AG09319 (cell line): ENCODE measurements at places on chromosomes 12 and 14.

GRCh38 chr14:95140060-95140858 lies 17.1 kb downstream of the DICER1 start:
- no peak for DNase-seq

DNA sequence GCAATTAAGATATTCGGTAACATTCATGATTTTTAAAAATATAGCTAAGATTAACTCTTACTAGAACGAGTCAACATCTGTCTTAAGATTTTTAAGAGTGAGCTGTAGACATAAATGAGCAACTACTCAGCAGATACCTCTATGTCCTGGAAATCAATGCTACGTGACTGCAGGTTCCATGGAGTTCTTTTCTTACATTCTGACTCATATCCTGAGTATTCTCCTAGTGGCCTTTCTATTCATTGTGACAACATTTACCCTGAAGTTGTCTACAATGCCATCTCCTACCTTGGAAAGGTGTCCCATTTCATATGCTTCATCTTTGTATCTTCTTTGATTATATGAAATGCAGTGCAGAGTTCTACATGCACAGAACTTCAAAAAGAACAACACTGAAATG lies 59.9 kb downstream of the PKP2 start:
- DNase-seq = no peak

DNA sequence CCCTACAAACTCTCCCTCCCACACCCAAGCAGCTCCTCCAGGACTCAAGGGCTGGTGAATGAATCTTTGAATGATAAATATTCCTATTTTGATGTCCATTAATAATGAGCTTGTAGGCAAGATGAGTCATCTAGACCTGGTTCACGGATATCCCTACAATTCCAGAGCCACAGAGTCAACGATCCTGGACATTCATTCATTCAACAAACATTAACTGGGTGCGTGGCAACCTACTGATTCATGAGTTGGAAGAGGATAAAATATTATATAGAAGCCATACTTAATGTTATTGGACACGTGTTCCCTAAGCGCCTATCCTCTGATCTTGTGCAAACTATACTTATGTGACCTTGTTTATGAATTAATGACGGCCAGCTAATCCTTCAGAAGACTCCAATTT lies 420 bp upstream of the OTUB2 start:
- no peak for DNase-seq

GRCh38 chr12:81015510-81015909 lies 62.4 kb upstream of the ACSS3 start:
- DNase-seq = no peak

DNA sequence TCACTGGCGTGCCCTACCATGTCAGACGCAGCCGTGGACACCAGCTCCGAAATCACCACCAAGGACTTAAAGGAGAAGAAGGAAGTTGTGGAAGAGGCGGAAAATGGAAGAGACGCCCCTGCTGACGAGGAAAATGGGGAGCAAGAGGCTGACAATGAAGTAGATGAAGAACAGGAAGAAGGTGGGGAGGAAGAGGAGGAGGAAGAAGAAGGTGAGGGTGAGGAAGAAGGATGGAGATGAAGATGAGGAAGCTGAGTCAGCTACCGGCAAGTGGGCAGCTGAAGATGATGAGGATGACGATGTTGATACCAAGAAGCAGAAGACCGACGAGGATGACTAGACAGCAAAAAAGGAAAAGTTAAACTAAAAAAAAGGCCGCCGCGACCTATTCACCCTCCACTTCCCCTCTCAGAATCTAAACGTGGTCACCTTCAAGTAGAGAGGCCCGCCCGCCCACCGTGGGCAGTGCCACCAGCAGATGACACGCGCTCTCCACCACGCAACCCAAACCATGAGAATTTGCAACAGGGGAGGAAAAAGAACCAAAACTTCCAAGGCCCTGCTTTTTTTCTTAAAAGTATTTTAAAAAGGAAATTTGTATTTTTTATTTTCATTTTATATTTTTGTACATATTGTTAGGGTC lies 13.2 kb downstream of the TRIP11 start:
- no peak for DNase-seq

DNA sequence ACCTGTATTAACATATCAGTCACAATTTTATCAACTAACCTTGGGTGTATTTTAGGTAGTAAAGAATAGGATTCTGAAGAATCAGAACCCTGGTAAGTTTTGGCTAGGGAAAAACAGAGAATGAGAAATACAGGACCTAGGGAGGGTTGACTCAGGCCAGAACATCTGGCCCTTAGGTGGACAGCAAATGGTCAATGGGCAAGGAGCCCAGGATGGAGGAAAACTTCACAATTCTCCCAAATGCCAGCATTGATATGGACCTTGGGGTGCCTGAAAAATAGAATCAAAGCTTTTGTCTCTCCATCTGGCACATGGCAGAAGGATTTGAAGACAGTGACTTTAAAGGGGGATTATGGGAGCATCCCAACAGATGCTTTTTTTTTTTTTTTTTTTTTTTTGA lies 32.7 kb upstream of the PRPF39 start:
- DNase-seq = no peak

- peak; percentile 100 for DNase-seq
These were observed at the start of gene PABPN1 for GRCh38 chr14:23320584-23321571. Gene PABPN1 (plus strand): TSS chr14:23321457. CDS start chr14:23321470, 13 bp downstream.

GRCh38 chr14:36834293-36834692 lies 172.6 kb downstream of the PAX9 start:
- DNase-seq = no peak

GRCh38 chr12:84073401-84073800 lies 839.2 kb downstream of the SLC6A15 start:
- DNase-seq = no peak
